Natural killer cell treated with Interleukin-12 subunit alpha and Interleukin-12 subunit beta and Interleukin-15 and Interleukin-18, amount 100 ng/mL, for 72 hours (primary cell): ENCODE measurements at places on chromosomes 7 and 10. TPM values are rescaled to one million over a fixed set of nuclear protein-coding genes. Genes with fewer than 3 reads are reported as not detected.
A peak's percentile ranks its signal among the peaks of the same experiment; 100 is the strongest.

- no peak for DNase-seq
- H3K27ac ChIP-seq = no peak overlapping the region
- no peaks in the 10 kb centered on the region for H3K36me3 ChIP-seq
- H3K4me1 ChIP-seq = no peaks in the 10 kb centered on the region
- H3K4me3 ChIP-seq = no peak overlapping the region
- peaks cover 14% of the 10 kb centered on the region for H3K27me3 ChIP-seq
These were observed 298.8 kb upstream of the C7orf33 start for GRCh38 chr7:148291799-148292198.

TRIL gene
- 0.11 TPM for total RNA-seq

DNA sequence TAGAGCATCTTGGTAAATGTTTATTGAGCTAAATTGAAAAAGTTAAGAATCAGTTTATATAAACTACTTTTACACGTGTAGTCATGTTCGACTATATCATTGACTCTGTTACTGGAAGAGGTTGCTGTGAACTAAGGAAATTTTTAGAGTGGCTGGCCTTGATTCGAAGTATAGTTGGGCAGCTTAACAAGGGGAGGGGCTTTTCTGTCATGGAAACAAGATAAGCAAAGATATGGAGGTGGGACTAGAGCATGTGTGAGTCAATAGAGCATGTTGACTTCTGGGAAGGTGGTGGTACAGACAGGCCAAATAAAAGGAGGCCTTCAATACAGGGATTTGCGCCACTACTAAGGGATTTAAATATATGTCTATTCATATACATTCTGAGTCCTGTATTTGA, 7.6 kb downstream of the ATP5F1C start:
- no peak overlapping the region for H3K27ac ChIP-seq
- no peak for DNase-seq
- no peaks in the 10 kb centered on the region for H3K27me3 ChIP-seq
- H3K4me1 ChIP-seq = peaks cover 50% of the 10 kb centered on the region

LBX1 gene
- not detected for total RNA-seq

ZNF425 gene
- total RNA-seq = 0.39 TPM

DNA sequence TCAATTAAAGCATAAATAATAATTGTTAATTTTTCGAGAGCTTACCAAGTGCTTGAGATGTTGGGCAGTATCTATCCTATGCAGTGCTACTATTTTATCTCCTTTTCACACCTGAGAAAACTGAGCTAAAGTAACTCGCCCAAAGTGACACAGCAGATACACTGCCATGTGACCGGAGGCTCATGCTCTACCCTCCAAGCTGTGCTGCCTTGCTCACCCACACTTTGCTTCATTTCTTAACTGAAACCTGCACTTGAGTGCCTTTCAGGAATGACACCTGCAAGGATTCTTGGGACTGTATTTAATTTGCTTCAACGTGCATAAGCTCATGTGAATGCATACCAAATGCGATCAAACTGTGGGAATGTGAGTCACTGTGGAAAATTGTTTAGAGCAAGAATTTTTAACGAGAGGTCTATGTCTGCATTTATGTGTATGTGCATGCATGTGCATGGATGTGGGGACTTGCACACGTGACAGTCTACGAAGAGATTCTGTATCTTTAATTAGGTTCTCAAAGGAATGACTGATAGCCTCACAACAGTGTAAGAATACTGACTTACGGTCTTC, 119.2 kb downstream of the ADCYAP1R1 start:
- no peak overlapping the region for H3K4me3 ChIP-seq
- peaks cover 27% of the 10 kb centered on the region for H3K27me3 ChIP-seq
- no peaks in the 10 kb centered on the region for H3K4me1 ChIP-seq
- no peak for DNase-seq

- no peak for DNase-seq
- H3K4me1 ChIP-seq = peaks cover 5% of the 10 kb centered on the region
- no peaks in the 10 kb centered on the region for H3K27me3 ChIP-seq
- H3K27ac ChIP-seq = peak overlapping the region; percentile 34
These were observed 25.0 kb downstream of the ZNF487 start for GRCh38 chr10:43461950-43462349.

DNA sequence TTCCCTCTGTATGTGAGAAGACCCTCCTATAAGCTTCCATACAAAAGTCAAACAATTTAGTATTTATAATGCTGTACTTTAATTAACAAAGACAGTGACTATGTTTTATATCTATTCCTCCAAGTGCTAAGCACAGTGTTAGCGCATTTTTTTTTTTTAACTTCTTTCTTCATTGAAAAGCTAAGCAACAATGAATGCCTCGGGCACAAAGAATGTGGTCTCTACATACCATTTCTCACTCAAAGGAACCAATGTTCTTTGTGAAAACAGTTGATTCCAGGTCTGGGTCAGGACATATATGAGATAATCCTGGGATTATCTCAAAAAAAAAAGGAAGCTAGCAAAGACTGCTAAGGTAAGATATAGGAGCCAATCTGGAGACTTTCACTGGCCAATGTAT, 26.2 kb upstream of the REEP3 start:
- peaks cover 18% of the 10 kb centered on the region for H3K4me1 ChIP-seq
- DNase-seq = no peak
- no peaks in the 10 kb centered on the region for H3K36me3 ChIP-seq
- H3K4me3 ChIP-seq = no peak overlapping the region
- no peak overlapping the region for H3K27ac ChIP-seq

GRCh38 chr7:5652118-5652517, 129.3 kb downstream of the RNF216 start:
- no peak overlapping the region for H3K27ac ChIP-seq
- H3K4me3 ChIP-seq = no peak overlapping the region
- H3K27me3 ChIP-seq = no peaks in the 10 kb centered on the region

ZNF736 gene
- total RNA-seq = 23.9 TPM

DNA sequence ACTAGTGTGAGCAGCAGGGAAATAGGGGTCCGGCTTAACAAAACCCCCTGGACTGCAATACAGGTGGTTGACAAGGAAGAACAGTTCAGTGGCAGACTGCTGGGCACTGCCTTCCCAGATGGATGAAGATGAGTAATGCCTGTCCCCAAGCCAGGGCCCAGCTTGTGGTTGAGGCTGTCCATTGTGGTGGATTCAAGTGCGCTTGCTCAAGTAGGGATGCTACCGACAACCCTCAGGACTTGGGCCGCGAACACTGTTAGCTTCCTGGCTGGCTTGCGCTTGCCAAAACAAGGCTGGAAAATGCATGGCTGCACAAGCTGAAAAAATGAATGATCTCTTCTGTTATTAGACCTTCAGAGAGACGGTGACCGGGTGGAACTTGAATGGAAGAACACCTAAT, 116.1 kb upstream of the ACBD5 start:
- peaks cover 3% of the 10 kb centered on the region for H3K27me3 ChIP-seq
- no peak for DNase-seq
- peaks cover 8% of the 10 kb centered on the region for H3K4me1 ChIP-seq
- H3K36me3 ChIP-seq = no peaks in the 10 kb centered on the region
- H3K27ac ChIP-seq = no peak overlapping the region
- no peak overlapping the region for H3K4me3 ChIP-seq

DNA sequence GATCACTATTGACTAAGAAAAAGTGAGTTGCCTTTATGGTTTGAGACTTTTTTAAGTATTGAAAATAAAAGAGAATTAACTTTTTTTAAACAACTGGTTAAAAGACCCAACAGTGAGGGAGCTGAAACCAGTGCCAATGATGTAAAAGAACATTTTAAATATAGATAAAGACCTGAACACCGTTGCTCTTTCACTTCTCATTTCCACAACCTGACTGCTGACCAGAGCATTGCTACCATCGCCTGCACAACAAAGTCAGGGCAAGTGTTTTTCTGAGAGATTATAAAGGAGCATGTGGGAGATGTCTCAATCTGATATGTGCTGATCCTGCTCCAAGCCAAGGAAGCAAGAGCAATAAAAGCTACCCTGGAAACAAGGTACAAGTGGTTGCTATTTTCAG, 34.7 kb downstream of the IMMP2L start:
- no peak overlapping the region for H3K4me3 ChIP-seq
- peaks cover 34% of the 10 kb centered on the region for H3K27me3 ChIP-seq
- no peaks in the 10 kb centered on the region for H3K36me3 ChIP-seq
- no peak for DNase-seq

DNA sequence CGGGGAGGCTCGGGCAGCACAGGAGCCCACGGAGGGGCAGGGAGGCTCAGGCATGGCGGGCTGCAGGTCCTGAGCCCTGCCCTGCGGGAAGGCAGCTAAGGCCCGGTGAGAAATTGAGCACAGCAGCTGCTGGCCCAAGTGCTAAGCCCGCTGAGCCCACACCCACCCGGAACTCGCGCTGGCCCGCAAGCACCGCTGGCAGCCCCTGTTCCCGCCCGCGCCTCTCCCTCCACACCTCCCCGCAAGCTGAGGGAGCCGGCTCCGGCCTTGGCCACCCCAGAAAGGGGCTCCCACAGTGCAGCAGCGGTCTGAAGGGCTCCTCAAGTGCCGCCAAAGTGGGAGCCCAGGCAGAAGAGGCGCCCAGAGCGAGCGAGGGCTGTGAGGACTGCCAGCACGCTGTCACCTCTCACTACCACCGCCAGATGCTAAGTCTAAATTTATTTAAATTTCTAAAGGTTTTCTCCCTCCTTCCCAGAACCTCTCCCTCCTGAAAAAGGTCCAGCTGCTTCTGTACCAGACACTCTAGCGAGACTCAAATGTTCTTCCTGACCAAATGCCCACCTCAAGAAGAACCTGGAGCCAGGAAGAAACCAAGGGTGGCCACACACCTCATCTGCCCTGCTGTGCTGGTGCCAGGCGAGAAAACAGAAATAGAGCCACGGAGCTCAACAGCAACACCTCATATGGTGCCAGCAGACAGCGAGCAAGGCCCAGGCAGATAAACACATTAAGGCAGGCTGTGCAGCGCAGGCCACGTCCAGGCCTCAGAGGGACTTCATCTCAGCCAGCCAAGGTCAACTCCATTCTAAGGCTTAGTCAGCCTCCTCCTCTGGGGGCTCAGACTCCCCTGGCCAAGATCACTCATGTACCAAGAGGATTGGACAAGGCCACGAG, 47.0 kb downstream of the KCNMA1 start:
- no peaks in the 10 kb centered on the region for H3K36me3 ChIP-seq
- H3K27me3 ChIP-seq = peaks cover 3% of the 10 kb centered on the region
- no peaks in the 10 kb centered on the region for H3K4me1 ChIP-seq
- peak; percentile 46 for DNase-seq
- H3K27ac ChIP-seq = no peak overlapping the region
- no peak overlapping the region for H3K4me3 ChIP-seq

EN2 gene
- total RNA-seq = not detected

GRCh38 chr7:141351175-141351574, 200.0 kb upstream of the AGK start:
- H3K4me3 ChIP-seq = no peak overlapping the region
- no peak overlapping the region for H3K27ac ChIP-seq
- peaks cover 34% of the 10 kb centered on the region for H3K27me3 ChIP-seq
- H3K36me3 ChIP-seq = no peaks in the 10 kb centered on the region
- no peak for DNase-seq

GRCh38 chr7:127873715-127874636, 157.3 kb downstream of the LRRC4 start:
- peaks cover 7% of the 10 kb centered on the region for H3K36me3 ChIP-seq
- H3K4me1 ChIP-seq = peaks cover 15% of the 10 kb centered on the region
- DNase-seq = no peak
- H3K27me3 ChIP-seq = no peaks in the 10 kb centered on the region
- no peak overlapping the region for H3K4me3 ChIP-seq
- no peak overlapping the region for H3K27ac ChIP-seq

DNA sequence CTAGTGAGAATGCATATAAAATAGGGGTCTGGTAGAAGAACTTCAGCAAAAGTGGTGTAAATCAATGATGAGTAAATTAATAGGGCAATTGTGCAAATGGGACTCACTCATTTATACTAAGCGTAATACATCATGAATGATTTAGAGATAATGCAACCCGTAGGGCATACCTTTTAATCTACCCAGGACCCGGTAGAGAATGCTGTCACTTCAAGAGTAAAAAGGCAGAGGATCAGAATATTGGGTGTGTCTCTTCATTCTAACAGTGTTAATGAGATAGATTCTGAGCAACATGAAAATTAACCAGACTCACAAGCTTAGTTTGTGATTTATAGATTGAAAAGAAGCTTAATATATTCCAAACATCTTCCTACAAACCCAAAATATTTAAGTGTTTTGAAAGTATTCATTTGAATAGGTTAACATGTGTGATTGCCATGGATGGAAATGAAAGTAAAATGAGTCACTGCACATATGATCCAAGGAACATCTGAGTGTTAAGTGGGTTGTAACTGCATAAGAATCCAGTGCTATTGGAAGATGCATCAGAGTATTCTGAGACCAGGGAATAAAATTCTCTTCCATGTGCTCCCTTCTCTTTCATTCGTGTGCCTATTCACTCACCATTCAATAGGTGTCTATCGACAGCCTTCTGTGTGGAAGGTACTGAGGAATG, 690.6 kb downstream of the AUTS2 start:
- no peak for DNase-seq
- peaks cover 12% of the 10 kb centered on the region for H3K27me3 ChIP-seq
- H3K27ac ChIP-seq = no peak overlapping the region
- peaks cover 5% of the 10 kb centered on the region for H3K4me1 ChIP-seq
- no peak overlapping the region for H3K4me3 ChIP-seq

CYP26A1 gene
- total RNA-seq = not detected

CCL24 gene
- total RNA-seq = 1.1 TPM

DNA sequence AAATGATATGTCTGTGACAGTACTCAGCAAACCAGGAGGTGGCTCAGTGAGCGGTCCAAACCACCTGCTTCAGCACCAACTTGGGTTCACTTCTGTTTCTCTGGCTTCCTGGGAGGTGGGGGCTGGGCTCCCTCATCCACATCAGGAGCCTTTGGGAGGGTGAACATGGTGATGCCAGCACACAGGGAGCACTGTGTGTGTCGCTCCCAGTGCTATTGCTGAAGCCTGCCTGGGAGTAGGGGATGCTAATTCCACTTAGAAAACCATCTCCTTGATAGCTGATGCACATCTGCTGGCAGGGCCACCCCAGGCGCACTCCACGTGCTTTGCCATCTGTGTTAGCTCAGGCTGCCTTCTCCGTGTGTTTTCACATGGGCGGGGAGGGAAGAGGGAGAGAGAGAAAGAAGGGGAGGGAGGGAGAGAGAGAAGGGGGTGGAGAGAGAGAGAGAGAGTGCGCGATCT, 58.0 kb downstream of the RAMP3 start:
- no peak overlapping the region for H3K4me3 ChIP-seq
- no peaks in the 10 kb centered on the region for H3K36me3 ChIP-seq
- DNase-seq = no peak
- peaks cover 39% of the 10 kb centered on the region for H3K27me3 ChIP-seq

OR13A1 gene
- total RNA-seq = not detected

WNT8B gene
- total RNA-seq = not detected

SVOPL gene
- total RNA-seq = not detected

DNA sequence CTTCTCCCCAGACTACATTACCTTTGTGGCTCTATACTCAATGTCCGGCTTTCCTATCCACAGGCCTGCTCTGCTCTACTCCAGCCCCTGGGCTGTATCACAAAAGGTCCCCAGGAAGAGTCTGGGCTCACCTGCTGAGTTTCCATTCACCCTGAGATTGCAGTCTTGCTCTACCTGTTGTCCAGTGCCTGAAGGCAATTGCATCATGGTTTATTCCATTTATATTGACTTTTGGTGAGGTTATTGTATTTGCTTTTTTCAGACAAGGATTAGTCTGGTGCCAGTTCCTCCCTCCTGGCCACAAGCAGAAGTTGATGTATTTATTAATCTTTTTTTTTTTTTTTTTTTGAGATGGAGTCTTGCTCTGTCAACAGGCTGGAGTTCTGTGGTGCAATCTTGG, 273.1 kb downstream of the XPNPEP1 start:
- H3K27me3 ChIP-seq = no peaks in the 10 kb centered on the region
- no peak overlapping the region for H3K4me3 ChIP-seq
- H3K27ac ChIP-seq = no peak overlapping the region
- no peaks in the 10 kb centered on the region for H3K4me1 ChIP-seq
- DNase-seq = no peak
